NCI-H82 (cell line): ENCODE measurements at places on chromosomes 6 and 20.

DNA sequence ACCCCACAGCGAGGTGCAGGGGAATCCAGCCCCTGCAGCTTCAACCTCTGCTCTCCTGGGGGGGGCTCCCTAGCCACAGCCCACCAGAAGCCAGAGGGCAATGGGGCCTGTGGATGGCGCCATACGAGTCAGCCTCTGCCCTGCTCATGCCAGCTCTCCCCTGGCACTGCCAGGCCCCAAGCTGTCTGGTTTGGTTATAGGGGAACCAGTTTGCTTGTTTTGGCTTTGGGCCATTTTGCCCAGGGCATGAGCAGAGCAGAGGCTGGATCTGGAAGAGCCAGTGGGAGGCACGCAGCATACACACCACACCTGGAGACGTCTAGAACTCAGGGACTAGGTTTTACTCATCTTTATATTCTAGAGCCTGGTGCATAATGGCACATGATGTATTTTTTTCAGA, 66.7 kb upstream of the SLC22A16 start:
- DNase-seq: no peak

DNA sequence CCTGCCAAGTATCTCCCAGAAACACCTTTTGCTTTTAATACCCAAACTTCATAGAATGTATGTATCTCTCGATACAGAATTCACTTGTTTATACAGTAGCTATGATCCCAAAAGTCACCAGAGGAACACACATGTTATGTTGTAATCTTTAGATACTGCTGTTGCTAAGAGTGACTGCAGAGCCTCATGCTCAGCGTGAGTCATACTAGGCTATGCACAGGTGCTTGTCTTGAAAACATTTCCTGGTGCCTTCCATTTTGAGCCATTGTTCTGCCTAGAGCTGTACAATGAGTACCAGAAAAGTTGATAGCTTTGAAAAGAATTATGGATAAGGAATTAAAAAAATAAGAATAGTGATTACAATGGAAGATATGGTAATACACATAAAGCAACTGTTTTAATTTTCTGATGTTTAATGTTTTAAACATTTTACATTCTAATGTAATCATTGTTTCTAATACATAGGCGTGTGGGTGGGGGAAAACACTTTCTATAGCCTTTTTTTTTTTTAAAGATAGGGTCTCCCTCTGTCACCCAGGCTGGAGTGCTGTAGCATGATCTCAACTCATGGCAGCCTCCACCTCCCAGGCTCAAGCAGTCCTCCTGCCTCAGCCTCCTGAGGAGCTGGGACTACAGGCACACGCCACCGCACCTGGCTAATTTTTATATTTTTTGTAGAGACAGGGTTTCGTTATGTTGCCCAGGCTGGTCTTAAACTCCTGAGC, 79.4 kb downstream of the CD24 start:
- no peak for DNase-seq

GRCh38 chr6:38713812-38714211, 1.3 kb upstream of the DNAH8 start:
- no peak for DNase-seq

DNA sequence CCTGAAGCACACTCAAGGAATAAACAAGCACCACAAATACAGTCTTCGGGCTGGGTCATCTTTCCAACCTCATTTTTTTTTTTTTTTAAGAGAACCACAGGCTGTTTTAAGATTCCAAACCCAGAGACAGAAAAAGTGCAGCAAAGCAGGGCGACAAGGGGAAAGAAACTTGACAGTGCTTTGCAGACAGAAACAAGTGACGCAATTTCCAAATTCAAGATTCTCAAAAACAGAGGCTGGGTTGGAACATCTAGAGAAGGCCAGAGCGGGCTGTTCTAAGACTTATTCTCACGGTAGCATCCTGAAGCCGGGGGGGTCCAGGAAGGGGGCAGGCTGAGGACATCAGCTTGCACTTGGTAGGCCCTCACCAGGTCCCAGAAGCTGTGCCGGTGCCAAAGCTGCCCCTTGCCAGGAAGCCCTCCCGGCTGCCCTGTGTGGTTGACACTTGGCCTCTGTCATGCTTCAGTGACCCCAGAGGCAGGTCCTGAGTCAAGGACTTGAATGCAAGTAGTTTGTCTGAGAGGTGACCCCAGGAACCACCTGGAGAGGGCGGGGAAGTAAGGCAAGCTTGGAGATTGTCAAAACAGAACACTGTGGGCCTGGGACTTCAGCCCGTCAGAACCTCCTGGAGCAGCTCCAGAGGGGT, 50.5 kb downstream of the BMP7 start:
- no peak for DNase-seq

GRCh38 chr6:149755300-149756260, 6.0 kb downstream of the PCMT1 start:
- DNase-seq: no peak

- DNase-seq: no peak
Measured at GRCh38 chr6:90494067-90494780, 92.6 kb downstream of the MAP3K7 start.

DNA sequence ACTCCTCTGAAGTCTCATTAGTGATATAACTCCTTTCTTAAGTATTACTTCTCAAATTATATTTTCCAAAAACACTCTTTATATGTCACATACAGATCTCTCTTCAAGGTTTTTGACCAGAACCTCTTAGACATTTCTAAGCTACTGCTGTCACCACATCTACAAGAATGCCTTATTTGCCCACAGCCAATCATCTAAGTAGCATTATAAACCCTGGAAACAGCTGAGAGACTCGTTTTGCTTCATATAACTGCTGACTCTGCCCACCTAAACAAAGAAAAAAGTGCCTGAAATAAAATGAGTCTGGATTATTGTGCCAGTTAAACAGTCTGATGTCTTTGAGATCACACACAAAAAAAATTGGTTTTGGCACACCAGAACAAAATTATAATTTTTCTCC, 165.9 kb downstream of the COL9A1 start:
- no peak for DNase-seq

DNA sequence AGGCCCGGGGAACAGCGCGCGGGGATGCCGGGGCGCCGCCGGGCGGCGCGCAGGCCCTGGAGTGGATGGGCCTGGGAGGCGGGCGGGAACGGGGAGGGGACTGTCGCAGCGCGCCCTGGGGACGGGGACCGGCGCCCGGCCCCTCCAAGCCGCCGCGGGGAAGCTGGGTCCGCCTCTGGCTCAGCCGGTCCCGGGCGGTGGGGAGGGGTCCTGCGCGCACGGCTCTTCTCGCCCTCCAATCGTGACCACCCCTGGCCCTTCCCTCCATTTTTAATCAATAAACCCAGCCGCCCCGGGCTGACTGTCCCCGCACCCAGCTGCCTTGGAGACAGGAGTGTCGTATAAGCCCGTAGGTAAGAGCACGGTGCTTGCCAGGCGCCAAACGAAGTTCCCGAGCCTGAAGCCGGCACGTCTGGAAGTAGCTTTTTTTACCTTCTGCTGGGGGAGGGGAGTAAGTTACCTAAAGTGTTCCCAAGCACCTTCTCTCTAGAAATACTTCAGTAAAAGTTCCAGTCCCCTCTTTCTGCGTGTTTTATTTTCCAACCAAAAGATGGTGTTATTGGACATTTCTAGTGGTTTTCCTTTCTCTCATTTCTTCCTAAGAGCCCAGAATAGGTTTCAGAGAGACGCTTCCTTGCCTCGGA, 780 bp upstream of the TAF4 start:
- peak; percentile 86 for DNase-seq

DNA sequence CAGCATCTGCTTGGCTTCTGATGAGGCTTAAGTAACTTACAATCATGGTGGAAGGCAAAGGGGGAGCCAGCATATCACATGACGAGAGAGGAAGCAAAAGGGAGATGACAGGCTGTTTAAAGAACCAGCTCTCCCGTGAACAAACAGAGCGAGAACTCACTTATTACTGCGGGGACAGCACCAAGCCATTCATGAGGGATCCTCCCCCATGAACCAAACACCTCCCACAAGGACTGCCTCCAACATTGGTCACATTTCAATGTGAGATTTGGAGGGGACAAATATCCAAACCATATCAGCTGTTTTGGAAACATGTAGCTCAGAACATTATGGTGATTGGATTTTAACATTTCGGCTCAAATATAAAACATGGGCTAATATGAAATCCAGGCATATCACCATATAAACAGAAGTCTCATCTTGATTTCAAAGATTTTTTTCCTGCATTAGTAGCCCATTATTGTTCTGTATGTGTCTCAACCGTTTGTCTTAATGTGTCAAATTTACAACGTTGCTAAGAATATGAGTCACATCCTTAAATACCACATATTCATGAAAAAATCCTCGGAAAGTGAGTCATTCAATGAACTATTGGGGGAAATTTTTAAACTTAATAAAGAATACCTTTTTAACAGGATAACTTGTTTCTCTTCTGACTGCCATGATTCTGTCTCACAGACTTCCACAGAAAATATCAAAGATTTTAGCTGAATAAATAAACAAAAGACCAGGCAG, 894.3 kb downstream of the TFAP2A start:
- DNase-seq: no peak

GRCh38 chr6:5466281-5467136, 205.2 kb downstream of the FARS2 start:
- DNase-seq: no peak

- no peak for DNase-seq
Measured at GRCh38 chr20:41704896-41705295, 86.7 kb upstream of the CHD6 start.

DNA sequence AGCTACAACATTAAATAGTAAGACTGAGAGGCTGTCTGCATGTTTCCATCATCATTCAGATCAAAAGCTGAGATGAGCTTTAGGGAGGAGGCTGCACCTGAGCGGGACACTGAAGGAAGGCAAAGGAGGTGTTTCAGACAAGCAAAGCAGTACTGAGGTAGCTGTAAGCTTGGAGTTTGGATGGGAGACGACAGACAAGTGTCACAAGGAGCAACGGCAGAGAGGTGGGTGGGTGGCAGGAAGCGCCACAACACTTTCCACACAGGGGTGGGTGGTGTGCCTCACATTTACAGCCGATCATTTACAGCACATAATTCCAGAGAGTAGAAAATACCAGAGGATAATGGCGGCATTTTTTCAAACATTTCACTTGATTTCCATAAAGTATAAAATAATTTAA, 205.5 kb upstream of the SHLD1 start:
- no peak for DNase-seq

DNA sequence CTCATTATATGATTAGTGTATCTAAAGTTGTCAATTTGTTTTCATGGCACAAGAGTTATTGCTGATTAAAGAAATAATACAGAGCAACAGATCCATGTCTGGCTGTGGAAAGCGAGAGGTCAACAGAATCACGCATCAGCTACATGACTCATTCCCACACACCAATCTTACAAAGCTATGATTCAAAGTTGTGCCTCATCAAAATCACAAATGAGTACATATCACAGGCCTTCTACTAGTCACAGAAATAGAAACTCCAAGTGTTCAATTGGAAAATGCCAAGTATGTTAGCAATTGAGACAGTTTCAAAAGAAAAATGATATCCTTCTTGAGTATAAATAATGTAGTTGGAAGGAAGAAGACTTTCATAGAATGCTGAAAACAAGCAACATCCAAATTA, 57.8 kb upstream of the NKAIN2 start:
- no peak for DNase-seq

GRCh38 chr6:11755725-11756124, 22.9 kb downstream of the ADTRP start:
- no peak for DNase-seq

DNA sequence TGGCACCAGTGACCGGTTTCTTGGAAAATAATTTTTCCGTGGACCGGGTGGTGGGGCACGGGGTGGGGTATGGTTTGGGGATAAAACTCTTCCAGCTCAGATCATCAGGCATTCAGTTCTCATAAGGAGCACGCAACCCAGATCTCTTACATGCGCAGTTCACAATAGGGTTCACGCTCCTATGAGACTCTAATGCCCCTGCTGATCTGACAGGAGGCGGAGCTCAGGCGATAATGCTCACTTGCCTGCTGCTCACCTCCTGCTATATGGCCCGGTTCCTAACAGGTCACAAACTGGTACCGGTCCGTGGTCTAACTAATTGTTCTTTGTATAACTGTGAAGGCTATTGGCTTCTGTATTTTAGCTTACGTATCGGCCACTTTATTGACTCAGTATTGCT, 51.7 kb downstream of the VSTM2L start:
- DNase-seq: peak; percentile 81

GRCh38 chr20:1946762-1947534, 46.9 kb downstream of the PDYN start:
- no peak for DNase-seq

- no peak for DNase-seq
Measured at GRCh38 chr6:135036731-135037420, 17.7 kb downstream of the HBS1L start.

DNA sequence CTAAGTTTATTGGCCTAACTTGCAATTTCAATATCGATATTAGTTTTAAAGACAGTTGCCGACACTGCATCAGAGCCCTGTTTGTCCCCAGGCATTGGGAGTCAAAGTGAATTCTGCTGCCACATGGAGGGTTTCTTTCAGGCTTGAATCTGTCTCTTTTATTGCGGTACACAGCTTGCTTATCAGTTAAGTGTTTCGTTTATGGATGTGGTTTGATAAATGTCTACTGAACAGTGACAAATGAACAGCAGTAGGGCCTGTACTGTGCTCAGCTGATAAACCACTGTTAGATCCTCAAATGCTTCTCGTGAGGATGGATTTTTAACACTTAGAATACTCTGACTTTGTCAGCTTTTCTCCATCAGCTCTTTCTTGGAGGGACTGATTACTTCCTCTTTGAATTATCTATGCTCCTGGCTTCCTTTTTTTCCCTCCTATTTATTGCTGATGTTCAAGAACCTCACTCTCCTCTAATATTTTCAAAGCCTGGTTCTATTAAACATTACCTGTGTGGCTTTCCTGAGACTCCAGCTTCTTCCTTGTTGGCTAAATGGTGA, 240.8 kb downstream of the PLCB1 start:
- DNase-seq: no peak

DNA sequence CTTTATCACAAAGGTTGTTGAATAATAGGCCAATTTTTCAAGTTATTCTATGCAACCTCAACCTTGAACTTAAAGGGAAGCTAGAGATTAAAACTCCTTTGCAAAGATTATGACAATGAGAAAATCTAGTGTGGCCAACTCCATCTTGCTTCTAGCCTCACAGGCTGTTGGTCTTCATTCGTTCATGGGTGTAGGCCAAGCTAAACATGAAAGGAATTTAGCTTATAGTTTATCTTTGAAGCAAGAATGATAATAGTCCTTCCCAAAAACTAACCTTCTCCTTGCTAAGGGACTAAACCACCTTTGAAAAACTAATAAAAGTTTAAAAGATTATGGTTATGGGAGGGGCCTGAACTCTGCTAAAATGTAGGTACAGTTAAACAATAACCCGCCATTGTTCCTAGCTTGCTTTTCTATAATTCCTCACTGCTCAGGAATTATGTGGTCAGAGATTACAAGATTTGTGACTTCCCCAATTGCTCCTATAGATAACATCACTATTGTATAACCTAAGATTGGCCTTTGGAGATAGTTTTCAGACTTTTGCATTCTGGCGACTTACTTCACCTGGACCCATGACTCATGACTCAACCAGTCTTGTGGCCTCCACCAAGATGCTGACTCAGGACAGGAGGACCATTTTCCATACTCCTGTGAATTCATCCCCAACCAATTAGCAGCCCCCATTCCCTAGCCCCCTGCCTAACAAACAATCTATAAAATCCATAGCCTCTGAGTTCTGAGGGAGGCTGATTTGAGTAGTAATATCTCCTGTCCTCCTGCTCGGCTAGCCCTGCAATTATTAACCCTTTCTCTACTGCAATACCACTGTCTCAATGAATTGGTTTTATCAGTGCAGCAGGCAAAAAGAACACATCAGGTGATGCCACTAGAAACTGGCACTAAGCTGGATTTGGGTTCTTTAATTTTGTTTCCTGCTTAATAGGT, 154.5 kb downstream of the CD83 start:
- no peak for DNase-seq
